ENCODE measurements at places on chromosomes 4 and X.

DNA sequence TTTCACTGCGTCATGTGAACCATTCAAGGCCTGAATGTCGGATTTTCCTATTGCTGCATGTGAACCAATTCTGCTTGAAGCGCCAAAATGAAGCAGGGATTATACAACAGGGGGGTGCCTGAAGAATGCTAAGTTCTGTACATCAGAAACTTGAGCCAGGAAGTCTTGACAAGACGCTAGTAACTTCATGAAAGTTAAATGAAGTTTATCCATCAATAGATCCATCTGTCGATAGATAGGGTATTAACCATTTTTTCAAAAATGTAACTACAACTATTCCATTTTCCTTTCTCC is 590 bp upstream of the NAF1 start:
- DNase-seq, result no peak

DNA sequence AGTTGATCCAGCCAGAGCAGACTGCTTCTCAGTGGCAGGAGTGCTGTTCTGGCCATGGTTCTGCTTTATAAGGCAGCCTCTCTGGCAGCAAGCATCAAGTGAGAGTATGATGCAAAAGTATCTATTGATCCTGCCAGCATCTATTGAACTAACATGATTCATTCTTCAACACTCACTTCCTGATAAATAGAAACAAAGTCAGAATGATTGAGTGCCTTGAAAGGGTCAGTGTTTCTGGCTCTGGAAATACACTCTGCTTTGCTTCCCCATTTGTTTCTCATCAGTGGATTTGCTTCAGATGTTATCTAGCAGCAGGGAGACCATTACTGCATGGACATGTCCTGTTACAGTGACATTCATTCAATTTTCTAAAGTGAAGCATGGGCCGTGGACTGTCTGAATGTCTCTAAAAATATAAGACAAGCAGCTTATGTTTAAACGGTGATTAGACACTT is 66.2 kb upstream of the FRAS1 start:
- no peak for DNase-seq

DNA sequence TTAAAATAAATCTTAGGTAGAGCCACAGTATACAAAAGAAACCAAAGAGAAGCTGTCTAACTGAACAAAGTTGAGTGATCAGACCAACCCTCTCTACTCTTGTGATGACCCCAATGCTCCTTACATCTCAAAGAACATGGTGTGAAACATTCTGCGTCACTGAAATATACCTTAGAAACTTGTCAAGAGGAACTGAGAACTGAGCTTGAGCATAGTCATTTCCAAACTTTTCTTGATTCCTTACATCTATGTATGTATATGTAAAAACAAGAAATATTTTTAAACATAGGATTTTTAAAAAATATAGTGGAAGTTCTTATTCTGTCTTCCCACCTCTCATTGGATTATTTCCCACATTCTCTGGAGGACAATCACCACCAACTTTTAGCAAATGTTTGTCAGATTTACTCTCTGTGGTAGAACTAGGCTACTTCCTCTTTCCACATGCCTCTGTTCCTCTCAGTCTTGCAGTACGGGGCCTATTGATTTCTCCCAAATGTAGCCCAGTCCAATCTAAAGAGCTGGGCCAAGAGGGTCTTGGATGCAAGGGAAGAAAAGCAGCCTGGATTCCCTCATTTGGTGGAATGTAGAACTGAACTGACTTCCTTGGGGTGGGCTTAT is 98.2 kb upstream of the HHIP start:
- DNase-seq, result no peak

- DNase-seq, result no peak
These were observed 1.2 kb downstream of the BCORL1 start for GRCh38 chrX:129983575-129984110.

DNA sequence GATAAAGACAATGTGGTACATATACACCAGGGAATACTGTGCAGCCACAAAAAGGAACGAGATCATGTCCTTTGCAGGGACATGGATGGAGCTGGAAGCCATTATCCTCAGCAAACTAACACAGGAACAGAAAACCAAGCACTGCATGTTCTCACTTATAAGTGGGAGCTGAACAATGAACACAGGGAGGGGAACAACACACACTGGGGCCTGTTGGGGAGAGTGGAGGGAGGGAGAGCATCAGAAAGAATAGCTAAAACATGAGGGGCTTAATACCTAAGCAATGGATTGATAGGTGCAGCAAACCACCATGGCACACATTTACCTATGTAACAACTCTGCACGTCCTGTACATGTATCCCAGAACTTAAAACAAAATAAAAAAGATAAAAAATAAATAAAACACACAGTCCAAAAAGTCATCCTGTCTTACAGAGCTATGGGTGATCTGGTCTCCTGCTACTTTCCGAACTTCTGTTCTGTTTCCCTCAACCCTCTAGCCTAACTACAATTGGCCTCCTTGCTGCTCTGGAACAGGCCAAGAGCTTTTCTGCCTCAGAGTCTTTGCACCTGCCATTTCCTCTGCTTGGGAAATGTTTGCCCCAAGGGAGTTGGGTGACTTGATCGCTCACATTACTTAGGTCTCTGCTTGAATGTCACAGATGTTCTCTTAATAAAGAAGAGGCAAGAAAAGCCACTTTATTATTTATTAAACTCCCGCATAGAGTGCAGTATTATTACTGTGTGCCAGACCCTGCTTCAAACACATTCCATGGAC is 1.1 kb upstream of the CD38 start:
- DNase-seq, result no peak

- DNase-seq, result no peak
These were observed 77.7 kb downstream of the TSPAN7 start for GRCh38 chrX:38638952-38639529.

DNA sequence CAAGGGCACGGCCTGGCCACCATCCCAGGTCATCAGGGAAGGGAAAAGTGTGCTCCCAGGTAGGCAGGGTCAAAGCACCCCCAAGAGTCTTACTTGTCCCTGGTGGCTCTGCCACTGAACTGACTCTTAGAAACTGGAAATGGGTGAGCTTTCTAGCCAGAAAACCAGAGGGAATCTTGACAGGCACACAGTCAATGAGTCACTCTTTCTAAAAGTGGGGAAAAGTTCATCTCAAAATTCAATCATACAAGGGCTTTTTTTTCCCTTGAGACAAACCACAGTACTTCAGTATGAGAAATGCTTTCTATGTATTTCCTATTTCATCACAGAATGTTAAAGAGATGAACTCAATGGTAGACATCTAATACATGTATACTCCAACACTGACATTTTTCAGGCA is 12.5 kb downstream of the HPF1 start:
- no peak for DNase-seq

GRCh38 chr4:84916227-84916626 is 50.3 kb downstream of the WDFY3 start:
- DNase-seq, result no peak

DNA sequence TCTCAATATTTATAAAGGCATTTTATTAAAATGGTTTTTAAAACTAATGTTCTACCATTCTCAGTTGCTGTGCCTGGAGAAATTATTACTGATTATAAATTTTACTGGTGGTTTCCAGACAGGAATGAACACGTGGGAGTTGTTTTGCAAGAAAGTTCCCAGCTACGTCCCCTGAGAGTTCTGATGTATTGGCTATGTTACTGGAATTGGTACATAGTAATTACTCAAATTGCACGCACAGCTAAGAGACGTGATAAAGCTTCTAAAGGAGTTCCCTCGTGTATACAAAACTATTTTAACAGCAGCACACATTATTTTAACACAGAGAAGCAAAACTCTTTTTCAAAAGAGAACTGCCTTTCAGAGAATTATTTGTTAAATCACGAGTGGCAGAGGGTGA is 292.2 kb downstream of the NLGN4X start:
- no peak for DNase-seq

DNA sequence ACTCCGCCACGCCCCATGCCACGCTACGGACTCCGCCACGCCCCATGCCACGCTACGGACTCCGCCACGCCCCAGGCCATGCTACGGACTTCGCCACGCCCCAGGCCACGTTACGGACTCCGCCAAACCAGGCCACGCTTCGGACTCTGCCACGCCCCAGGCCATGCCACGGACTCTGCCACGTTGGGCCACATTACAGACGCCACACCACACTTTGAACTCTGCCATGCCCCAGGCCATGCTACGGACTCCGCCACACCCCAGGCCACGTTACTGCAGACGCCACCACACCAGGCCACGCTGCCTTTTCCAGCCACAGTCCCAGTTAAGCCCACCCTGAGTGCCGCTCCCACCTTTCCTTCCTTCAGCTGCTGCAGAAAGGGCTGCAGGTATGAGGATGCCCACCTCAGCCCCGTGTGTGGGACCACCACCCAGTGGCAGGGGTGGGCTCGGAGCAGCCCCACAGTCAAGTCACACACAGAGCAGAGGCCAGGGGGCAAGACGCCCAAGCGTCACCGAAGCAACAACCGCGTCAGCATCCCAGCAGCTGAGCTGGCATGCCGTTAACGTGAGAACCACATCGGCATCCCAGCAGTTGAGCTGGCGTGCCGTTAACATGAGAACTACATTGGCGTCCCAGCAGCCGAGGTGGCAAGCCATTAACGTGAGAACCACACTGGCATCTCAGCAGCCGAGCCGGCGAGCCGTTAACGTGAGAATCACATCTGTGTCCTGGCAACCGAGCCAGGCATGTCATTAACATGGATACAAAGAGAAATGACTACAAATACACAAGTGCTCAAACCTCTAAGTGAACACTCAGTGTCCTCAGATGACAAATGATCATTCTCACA is 26.4 kb downstream of the GAK start:
- no peak for DNase-seq

DNA sequence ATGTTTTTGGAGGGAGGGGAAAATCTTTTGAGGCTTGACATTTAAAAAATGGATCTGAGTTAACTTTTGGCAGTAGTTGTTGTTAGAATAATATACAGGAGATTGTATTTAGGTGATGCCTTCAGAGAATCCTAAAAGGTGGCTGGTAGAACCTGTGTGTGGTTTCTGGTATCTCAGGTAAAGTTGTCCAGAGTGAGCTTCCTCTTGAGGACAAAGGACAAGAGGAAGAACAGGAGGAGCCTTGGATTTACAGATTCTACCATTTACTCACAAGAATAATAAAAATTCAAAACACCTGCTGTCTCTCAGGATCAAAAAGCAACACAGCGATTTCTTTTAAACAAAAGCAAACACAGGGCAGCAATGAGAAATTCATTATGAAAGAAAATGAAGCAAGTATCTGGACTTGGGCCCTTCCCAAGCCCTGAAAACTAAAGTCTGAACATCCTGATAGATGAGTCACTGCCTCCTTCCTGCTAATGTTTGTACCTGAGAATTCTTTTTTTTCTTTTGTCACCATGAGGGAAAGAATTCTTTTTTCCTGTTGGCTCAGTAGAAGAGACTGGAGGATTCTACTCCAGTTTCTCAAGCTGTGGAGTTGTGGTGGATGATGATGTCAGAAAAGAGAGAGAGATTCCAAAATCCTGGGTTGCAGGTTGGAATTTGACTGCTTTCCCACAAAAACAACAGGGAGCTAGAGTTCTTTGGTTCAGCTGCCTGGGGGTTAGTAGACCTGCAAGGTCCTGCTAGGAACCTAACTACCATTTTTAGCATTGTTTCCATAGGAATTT is 31.5 kb upstream of the RAPGEF2 start:
- no peak for DNase-seq

- DNase-seq, result no peak
These were observed 248.9 kb downstream of the SLC7A11 start for GRCh38 chr4:137993232-137993631.

GRCh38 chr4:11564021-11564420 is 135.3 kb upstream of the HS3ST1 start:
- DNase-seq, result no peak

DNA sequence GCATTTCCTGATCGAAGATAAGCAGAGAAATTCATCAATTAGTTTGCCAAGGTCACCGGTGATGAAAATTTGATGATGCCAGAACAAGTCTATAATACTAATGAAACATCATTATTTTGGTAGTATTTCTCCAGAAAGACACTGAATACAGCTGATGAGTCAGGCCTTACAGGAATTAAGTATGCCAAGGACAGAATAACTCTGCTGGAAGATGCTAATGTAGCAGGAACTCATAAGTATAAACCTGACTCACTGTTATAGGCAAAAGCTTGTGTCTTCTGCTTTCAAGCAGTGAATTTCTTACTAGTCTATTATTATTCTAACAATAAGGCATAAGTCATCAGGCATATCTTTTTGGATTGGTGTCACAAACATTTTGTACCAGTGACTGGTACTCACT is 1825.1 kb upstream of the IGFBP7 start:
- no peak for DNase-seq

DNA sequence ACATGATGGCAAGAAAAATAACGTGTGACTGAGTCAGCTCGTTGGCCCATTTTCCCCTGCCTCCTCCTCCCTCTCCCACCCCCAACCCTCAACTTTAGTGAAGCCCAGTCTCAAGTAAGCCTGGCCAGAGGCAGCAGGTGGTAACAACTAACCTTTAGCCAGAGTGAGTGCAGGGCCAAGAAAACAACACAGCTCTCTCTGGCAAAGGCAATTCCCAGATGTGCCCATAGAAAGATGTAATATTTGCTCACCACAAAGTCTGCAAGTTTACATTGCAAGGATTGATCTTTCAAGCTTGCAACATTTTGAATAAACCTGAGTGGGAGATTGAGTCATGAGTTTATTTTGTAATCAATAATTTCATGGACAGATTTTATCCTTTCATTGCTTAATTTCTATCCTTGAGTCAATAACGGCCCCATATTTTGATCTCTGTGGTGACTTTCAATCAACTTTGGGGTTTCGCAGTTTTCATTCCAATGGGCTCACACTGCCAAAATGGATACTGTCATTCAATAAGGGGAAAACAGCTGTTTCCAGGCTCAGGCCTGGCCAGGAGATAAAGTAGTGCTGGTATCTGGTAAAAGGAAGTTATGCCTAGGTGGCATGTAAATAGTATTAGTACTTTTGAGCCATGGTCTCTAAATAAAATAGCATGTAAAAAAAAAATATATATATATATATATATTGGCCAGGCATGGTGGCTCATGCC is 130.7 kb upstream of the TMEM164 start:
- DNase-seq, result no peak

DNA sequence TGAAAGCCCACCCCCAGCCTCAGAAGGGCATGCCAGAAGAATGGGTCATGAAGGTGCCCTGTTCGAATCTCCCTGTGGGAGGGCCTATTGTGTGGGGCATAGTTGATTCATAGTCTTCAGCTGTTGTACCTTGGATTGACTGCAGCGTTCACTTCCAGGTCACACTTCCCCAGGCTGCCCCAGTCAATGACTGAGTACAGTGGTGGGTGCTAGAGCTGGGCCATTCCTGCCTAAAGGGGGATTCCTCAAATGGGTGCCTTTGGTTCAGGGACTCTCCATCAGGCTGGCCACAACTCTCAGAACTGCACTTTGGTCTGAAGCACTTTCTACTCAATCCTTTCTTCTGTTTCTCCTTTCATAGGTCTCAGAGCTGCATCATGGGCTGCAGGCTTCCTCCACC is 35.0 kb upstream of the RASGEF1B start:
- no peak for DNase-seq

DNA sequence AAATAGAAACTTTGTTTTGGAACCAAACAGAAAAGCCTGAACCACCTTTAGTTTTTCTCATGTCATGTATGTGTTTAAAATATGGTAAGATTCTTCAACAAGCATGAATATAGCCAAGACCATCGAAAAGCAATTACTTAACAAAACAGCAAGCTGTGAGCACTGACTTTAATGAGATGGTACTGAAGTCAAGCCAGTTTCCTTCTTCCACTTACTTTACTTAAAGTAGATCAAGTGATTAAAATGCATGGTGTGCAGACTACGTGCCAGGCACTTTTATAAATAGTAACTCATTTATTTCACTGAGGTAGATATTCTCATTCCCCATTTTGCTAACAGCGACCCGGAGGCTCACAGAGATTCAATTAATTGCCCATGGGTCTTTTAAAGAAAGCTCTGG is 46.2 kb upstream of the FGFBP2 start:
- no peak for DNase-seq
